ENCODE measurements at places on chromosomes 16 and 17. TPM values are rescaled to one million over a fixed set of nuclear protein-coding genes. Genes with fewer than 3 reads are reported as not detected.

The ABCA6 gene
- not detected for total RNA-seq

The AIPL1 gene
- total RNA-seq, result not detected

The COL1A1 gene
- total RNA-seq, result 11.3 TPM

The CMTM2 gene
- not detected for total RNA-seq

The CDH11 gene
- 0.14 TPM for total RNA-seq

The KIF19 gene
- total RNA-seq, result not detected

The KLHL10 gene
- total RNA-seq, result 0.07 TPM

The TNFRSF13B gene
- not detected for total RNA-seq

The PRSS22 gene
- total RNA-seq, result 1.2 TPM

The KRT38 gene
- not detected for total RNA-seq

The FOXL1 gene
- total RNA-seq, result 1.7 TPM

The ADAT1 gene
- 37.3 TPM for total RNA-seq

The ATAD5 gene
- 3.8 TPM for total RNA-seq

The FOXC2 gene
- total RNA-seq, result 2.2 TPM

The XAF1 gene
- total RNA-seq, result 0.06 TPM

The DRG2 gene
- total RNA-seq, result 47.4 TPM

The NOXO1 gene
- total RNA-seq, result 0.52 TPM

The UBALD2 gene
- total RNA-seq, result 88.6 TPM

Data from A549 treated with CORT108297 at 1 μM for 4 hours (cell line).